Neural cell (in vitro differentiated cells): ENCODE measurements at places on chromosomes 12 and 14. TPM values are rescaled to one million over a fixed set of nuclear protein-coding genes. Genes with fewer than 3 reads are reported as not detected.

CLEC2A gene
- polyA plus RNA-seq, result not detected in 2 replicates

LRTM2 gene
- 2.4 and 4.1 TPM in 2 replicates for polyA plus RNA-seq

TEX52 gene
- polyA plus RNA-seq, result not detected in 2 replicates

YBX3 gene
- polyA plus RNA-seq, result 3.4 and 7.3 TPM in 2 replicates

PGF gene
- 0.28 TPM in 1 of 2 replicates, not detected in the other for polyA plus RNA-seq

CLEC1B gene
- polyA plus RNA-seq, result not detected in 2 replicates

OR10P1 gene
- not detected in 2 replicates for polyA plus RNA-seq

C12orf56 gene
- 0.06 TPM in 1 of 2 replicates, not detected in the other for polyA plus RNA-seq

INSM2 gene
- polyA plus RNA-seq, result 0.98 and 2.4 TPM in 2 replicates

GATC gene
- polyA plus RNA-seq, result 43.6 and 45.3 TPM in 2 replicates

PNN gene
- polyA plus RNA-seq, result 85.8 and 89.4 TPM in 2 replicates

LALBA gene
- polyA plus RNA-seq, result not detected in 2 replicates

STYK1 gene
- 0.24 and 0.26 TPM in 2 replicates for polyA plus RNA-seq

OR6C68 gene
- not detected in 2 replicates for polyA plus RNA-seq

DNAJC22 gene
- 0.54 and 1.1 TPM in 2 replicates for polyA plus RNA-seq

NFATC4 gene
- polyA plus RNA-seq, result 0.22 and 0.48 TPM in 2 replicates

SLC7A8 gene
- polyA plus RNA-seq, result 0.21 and 1.7 TPM in 2 replicates

CD69 gene
- polyA plus RNA-seq, result 0.70 and 0.72 TPM in 2 replicates

RPGRIP1 gene
- polyA plus RNA-seq, result not detected in 2 replicates

P2RX2 gene
- not detected in 2 replicates for polyA plus RNA-seq

PDE3A gene
- polyA plus RNA-seq, result 0.56 and 0.94 TPM in 2 replicates

GSG1 gene
- polyA plus RNA-seq, result 0.17 and 3.2 TPM in 2 replicates

RASAL1 gene
- polyA plus RNA-seq, result 0.14 and 0.15 TPM in 2 replicates

KRT71 gene
- polyA plus RNA-seq, result not detected in 2 replicates

GLIPR1L2 gene
- polyA plus RNA-seq, result 0.89 and 1.0 TPM in 2 replicates

NRXN3 gene
- 110 and 114 TPM in 2 replicates for polyA plus RNA-seq

RAD51AP1 gene
- polyA plus RNA-seq, result 6.6 and 10.2 TPM in 2 replicates

CHPT1 gene
- 11.9 and 20.5 TPM in 2 replicates for polyA plus RNA-seq

RAB15 gene
- polyA plus RNA-seq, result 42.0 and 56.4 TPM in 2 replicates
